SK-N-MC (cell line): ENCODE measurements at places on chromosomes 16 and 17.

- no peak for DNase-seq
These were observed 9.8 kb downstream of the MYBBP1A start for GRCh38 chr17:4545217-4545951.

DNA sequence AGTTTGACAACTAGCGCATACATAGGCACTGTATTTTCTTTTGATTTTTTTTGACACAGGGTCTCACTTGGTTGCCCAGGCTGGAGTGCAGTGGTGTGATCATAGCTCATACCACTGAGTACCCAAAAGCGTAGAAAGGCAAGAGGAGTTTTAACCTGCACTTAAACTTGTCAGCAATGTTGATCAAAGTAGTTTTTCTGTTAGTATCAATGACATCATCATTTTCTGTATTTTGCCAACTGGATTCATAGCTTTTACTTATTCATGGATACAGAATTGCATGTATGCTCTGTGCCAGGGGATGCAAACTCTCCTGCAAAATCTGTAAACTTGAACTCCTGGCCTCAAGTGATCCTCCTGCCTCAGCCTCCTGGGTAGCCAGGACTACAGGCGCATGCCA lies 55.9 kb upstream of the ATP2A3 start:
- DNase-seq, result no peak

GRCh38 chr16:77680496-77680895 lies 41.8 kb upstream of the NUDT7 start:
- DNase-seq, result no peak

GRCh38 chr17:16086957-16087356 lies 87.3 kb downstream of the TTC19 start:
- DNase-seq, result no peak

GRCh38 chr16:25108054-25108453 lies 3.5 kb upstream of the LCMT1 start:
- no peak for DNase-seq

DNA sequence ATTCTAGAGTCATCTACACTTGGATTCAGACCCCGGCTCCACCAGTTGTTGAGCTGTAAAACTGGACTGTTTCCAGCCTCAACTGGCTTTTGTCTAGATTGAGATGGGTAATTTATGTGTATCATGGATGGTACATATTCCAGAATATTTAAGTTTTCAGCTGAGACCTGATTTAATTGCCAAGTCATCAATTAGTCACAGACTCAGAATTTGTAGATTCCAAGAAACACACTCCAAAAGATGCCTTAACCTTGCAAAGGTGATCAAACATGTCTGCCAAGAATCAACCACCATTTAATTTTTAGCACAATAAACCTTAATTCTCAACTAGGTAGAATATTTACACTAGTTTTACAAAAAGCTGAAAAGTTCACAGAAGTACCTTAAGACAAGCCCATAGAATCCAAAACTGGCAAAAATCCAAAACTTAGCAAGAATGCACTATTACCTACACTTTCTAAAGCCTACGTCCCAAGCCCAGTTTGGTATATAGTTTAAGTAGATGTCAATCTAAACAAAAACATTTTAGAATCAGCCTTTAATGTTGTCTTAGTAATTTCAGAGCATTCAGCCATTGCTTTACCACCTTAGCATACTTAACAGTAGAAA lies 17.7 kb downstream of the SIAH1 start:
- no peak for DNase-seq
